ENCODE measurements at places on chromosomes 11 and 22.

GRCh38 chr22:38824585-38824984, 19.2 kb downstream of the NPTXR start:
- peak; percentile 23 for DNase-seq

- no peak for DNase-seq
These were observed 117.6 kb upstream of the THY1 start for GRCh38 chr11:119540370-119541125.

GRCh38 chr11:93054881-93055280, 85.4 kb downstream of the MTNR1B start:
- peak; percentile 46 for DNase-seq

- DNase-seq, result no peak
These were observed 84.9 kb downstream of the DDIAS start for GRCh38 chr11:82986446-82986845.

DNA sequence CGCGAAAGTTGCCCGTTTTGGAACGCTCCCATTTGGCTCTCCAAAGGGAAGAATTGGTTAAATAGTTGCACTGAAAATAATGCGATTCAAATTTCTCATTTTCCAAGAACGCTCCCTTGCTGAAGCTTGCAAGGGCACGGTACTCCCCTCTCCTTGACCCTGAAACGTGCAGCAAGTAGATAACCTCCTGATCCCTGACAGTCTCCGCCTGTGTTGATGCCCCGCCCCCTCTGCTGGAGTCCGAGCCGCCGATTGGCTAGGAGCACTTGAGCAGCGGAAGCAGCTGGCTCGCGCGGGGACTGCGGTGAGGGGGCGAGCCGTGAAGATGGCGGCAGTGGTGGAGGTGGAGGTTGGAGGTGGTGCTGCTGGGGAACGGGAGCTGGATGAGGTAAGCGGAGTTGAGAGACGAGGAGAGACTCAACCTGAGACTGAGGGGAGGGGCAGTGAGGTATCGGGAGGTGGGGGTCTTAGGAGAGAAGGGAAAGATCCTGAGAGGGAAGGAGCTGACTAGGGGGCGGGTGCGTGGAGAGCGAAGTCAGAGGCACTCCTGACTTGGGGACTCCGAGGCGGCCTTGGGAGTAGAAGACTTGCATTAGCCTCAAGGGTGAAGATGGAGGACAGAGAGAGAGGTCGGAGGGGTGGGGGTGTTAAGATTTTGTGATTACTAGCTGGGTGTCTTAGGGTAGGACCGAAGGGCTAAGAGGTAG, at the start of gene RNF121:
TSS of gene RNF121 (plus strand) at position 310 of the 707 bp plus-strand sequence. CDS start at position 326, 16 bp downstream.
- DNase-seq, result peak; percentile 99

DNA sequence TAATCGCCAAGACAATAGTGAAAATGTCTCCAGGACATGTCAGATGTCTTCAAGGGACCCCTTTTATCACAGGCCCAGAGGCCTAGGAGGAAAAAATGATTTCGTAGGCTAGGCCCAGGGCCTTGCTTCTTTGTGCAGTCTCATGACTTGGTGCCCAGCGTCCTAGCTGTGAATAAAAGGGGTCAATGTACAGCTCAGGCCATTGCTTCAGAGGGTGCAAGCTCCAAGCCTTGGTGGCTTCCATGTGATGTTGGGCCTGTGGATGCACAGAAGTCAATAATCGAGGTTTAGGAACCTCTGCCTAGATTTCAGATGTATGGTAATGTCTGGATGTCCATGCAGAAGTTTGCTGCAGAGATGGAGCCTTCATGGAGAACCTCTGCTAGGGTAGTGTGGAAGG, 20.7 kb upstream of the MTMR2 start:
- DNase-seq, result no peak

DNA sequence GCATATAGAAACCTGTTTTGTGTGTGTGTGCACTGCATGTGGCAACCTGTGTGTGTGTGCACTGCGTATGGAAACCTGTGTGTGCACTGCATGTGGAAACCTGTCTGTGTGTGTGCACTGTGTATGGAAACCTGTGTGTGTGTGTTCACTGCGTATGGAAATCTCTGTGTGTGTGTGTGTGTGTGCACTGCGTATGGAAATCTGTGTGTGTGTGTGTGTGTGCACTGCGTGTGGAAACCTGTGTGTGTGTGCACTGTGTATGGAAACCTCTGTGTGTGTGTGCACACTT, 72.2 kb upstream of the CCND1 start:
- DNase-seq, result no peak

DNA sequence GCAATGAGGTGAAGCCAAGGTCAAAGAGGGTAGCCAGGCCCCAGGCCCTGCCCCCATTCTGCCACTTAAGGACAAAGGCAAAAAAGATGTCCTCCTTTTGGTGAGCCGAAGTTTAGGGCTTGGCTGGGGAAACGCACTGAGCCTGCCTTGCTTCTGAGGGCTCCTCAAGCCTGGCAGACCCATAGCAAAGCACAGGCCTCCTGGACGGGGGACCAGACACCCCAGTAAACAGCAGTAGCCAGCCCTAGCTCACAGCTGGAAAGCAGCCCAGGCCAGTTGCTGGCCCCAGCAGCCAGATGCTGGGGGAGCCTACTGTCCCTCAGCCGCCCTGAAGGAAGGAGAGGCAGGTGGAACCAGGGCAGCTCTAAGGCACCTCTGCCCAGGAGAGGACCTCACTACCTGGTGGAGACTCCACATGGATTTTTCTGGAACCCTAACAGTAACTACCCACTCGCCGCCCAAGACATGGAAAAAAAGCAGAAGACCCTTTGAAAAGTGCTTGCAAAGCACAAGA, 3.8 kb upstream of the PYGM start:
- no peak for DNase-seq

GRCh38 chr11:41042688-41043087, 416.8 kb downstream of the LRRC4C start:
- no peak for DNase-seq

GRCh38 chr22:46866591-46866990, 104.1 kb downstream of the TBC1D22A start:
- DNase-seq, result no peak

DNA sequence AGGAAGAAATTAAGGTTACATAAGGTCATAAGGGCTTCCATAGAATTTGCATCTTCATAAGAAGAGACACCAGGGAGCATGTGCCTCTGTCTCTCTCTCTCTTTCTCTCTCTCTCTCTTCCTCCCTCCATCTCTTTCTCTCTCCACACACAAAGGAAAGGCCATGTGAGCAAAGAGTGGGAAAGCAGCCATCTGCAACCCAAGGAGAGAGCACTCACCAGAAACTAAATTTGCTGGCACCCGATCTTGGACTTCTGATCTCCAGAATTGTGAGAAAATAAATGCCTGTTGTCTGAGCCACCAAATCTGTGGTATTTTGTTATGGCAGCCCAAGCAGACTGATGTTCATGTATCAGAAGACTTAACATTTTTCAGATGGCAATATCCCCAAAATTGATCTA, 6.4 kb upstream of the KRTAP5-10 start:
- no peak for DNase-seq

DNA sequence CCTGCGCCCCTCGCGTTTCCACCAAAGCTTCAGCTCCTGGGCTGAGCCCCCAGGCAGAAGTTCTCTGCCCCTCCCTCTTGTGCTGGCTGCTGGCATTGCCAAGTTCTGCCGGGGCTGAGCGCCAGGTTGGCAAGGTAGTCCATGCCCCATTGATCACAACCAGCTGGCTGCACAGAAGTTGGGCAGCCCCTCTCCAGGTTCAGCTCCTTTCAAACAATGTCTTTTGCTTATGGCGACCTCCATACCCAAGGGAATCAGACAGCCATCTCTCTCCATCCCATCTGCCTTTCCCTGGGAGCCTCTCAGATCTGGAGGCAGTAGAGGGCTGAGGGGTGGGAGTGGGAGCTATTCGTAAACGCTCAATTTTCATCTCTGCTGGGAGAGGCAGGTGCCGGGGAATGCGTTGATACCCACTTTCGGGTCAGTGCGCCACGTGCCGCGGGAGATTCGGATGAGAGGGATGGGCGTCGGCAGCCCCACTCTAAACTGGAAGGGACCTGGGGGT, 1.5 kb downstream of the ADAMTS8 start:
- no peak for DNase-seq

GRCh38 chr11:90187839-90188238, 35.0 kb downstream of the CHORDC1 start:
- no peak for DNase-seq

DNA sequence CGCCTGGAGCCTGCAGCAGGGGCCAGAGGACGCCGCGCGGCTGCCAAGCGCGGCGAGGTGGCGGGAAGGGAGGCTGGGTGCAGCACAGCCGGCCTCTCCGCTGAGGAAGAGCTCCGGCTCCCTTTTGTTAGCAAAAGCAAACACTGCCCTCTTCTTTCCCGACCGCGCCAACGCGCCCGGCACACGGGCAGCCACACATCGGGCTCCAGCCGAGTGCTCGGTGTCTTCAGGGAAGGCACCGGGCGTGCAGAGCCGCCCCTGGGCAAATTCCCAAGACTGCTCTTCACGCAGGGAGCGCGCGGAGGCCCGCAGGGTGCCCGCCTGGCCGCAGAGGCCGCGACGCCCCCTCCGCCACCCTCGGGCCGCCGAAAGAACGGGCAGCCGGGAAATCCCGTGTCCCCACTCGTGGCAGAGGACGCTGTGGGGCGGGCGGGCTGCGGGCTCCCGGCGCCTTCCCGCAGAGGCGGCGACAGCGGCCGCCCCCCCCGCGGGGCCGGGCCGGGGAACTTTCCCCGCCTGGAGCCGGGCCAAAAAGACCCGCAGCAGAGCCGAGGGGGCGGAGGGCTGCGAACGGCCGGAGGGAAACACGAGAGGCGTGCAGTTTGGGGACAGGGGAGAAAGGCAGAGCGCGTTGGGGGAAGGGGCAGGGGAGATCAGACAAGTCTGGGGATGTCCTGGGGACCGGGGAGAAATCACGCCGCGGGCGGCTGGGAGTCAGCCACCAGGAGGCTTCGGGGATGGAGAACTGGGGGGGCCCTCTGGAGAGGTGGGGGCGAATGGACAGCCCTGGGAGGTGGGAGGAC, 931 bp downstream of the CADM1 start:
- DNase-seq, result peak; percentile 26

GRCh38 chr11:112828421-112828820, 132.8 kb upstream of the NCAM1 start:
- DNase-seq, result no peak

DNA sequence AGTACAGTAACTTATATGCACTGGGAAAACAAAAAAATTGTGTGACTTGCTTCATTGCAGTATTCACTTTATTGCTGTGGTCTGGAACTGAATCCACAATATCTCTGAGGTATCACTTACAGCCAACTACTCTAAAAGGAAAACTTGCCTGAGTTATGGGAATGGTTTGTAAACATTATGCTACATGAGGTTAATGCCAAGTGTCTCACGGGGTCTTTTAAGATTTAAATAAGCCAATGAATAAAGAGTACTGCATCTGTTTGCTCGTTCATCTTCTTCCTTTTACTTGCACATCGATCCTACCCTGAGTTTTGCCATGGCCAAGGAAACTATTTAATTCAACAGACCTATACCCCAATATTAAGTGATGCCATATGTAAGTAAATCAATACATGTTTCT, 72.0 kb upstream of the API5 start:
- DNase-seq, result no peak

- DNase-seq, result no peak
These were observed 7.5 kb downstream of the RASD2 start for GRCh38 chr22:35547987-35548721.

DNA sequence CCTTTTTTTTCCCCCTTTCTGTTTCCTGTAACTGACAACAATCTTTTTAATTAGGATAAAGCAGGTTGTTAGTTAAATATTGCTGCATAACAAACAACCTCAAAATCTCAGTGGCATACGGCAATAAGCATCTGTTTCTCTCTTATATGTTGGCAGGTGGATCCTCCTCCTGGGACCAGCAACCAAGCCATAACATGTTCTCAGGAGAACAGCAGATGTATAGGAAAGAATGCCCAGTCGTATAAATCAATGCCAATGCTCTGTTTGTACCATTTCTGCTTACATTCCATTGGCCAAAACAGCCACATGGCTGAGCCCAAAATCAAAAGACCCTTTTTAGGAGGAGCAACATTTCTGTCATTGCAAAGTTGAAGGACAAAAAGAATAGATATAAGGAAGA, 445.7 kb downstream of the AASDHPPT start:
- DNase-seq, result no peak

DNA sequence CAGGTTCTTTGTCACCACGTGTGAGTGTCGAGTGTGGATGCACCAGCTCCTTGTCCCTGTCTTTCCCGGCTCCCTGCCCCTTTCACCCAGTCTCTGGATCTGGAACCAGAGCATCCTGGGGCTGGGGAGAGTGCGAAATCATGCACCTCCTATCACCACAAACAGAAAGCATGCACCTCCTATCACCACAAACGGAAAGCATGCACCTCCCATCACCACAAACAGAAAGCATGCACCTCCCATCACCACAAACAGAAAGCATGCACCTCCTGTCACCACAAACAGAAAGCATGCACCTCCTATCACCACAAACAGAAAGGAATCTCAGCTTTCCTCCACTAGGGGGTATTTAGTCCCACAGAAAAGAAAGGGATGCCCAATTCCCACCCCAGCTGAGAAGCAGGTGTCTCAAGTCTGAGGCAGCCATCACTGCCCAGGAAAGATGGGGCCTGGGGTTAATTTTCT, 5.9 kb upstream of the GLB1L3 start:
- DNase-seq, result no peak

DNA sequence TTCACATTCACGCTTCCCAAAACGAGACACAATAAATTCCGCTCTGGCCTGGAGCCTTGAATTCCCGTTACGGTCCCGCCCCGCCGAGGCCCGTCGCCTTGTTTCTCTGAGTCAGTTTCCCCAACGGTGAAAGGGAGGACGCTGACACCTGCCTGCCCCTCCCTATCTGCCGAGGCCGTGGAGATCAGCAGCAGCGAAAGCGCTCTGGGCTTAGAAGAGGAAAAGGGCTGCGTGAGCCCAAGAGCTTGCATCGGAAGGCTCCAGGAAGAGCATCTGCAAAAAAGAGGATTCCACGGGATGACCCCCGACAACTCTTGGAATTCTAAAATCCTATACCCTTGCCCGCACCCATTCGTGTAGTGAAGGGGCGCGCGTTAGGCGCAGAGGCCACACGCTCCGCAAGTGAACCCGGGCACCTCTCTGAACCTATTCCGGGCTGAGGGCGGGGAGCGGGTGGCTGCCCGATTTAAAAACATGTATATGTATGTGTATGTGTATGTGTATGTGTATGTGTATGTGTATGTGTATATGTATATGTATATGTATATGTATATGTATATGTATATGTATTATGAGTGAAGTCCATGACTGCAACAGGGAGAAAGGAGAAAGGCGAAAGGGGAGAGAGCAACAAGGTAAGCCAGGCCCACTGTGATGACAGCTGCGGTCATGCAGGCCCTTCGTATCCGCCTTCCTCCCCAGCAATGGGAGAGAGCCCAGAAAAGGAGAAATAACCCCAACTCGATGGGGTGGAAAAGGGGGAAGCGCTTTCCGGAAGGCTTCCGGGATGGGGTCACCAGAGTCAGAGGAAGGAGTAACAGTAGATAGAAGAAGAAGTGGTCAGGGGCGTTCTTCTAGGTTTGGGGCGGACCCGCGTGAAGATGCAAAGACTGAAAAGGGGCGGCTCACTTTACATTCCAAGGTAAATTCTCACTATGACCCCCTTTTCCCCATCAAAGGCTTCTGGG, 948 bp upstream of the MRTFA start:
- peak; percentile 73 for DNase-seq

DNA sequence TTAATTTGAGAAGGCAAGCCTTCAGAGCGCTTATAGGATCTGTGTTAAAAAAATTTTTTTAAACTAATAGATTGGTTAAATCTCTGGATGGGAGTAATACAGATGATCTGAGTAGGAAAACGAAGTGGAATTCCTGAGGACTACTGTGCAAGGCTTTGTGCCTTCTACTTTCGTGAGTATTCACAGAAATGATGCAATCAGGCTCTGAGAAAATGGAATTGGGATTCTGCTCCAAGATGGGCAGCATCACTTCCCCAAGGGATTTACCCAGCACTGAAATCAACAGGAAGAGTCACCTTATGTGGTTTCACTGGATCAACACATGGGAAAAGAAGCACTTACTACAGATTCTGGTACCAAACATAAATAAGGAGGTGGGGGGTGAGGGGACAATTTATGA, 12.5 kb downstream of the KMT5B start:
- DNase-seq, result no peak
